ENCODE measurements at places on chromosomes 4 and X.

DNA sequence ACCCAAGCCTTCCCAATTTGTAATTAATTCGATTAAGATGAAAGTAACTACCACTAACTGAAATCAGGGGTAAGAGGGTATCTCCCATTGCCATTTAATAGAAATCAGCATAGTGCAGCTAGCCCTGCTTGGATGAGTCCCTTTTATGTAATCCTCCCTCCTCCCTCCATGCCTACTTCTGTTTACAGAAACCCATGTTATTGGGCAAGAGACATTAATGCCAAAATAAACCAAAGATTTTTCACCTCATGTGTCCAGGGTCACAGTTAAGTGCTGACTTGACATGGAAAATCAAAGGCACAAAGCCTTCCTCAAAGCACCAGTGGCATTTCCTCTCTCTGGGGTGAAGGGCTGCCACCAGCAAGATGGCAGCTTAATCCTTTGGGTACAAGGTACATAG, 50.8 kb downstream of the ZC4H2 start:
- no peak for DNase-seq

DNA sequence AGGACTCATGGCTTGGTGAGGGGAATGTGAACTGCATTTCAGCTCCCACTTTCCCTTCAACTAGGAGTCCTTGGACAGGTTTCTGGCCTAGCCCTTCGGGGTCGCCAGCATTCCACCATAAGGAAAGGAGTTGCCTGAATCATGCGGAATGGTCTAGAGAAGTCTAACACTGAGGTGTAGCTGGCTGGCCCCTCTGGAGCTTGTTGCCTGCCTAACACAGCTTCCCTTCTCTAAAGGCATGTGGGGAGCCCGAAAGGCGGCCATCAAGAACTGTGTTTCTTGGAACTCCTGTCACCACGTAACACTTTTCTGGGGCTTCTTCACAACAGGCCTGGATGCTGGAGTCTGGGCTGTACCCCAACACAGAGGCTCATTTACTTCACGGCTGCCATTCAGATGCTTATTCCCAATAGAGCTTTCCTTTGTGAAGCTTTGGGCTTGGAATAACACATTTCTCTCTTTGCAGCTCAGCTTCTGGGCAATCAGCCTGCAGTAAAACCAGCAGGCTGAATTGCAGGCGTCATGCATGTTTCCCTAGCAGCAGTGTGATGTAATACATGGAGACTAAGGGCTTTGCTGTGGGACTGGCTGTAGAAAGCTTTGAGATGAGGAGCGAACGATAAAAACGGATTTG, 5.4 kb downstream of the GABRQ start:
- DNase-seq = no peak

DNA sequence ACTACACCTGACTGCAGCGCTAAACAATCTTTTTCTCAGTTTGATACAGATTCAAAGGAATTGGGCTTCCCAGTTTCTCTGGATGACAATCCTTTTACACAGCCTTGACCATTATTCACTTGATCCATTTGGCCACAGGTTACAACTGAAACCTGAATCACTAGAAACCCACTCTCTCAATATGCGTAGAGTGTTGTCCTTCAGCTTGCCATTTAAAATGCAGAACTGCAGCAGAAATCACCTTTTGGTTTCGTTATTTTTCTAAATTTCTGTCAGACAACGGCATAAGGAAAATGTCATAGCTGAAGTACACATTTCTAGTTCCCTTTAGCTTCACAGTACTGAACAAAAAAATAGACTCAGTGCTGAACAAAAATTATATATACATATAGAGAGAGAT, 255.8 kb upstream of the TENM3 start:
- DNase-seq = no peak

- peak; percentile 15 for DNase-seq
Observed at GRCh38 chr4:110660755-110661154, 37.9 kb upstream of the PITX2 start.

DNA sequence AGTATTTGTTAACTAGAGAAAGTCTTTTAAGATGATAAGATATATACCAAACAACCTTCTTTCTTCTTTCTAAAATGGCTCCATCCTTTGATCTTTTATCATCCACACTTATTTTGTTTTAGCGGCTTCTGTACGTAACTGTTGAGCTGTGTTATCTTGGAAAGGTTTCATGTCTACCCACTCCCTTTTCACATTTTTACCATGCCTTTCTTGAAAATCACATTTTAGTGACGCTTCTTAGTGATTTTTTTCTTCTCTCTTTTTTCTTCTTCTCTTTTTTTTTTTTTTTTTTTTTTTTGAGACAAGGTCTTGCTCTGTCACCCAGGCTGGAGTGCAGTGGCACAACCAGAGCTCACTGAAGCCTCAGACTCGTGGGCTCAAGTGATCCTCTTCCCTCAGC, 135.1 kb downstream of the CHIC2 start:
- DNase-seq = peak; percentile 65

GRCh38 chrX:97238632-97239031, 354.9 kb downstream of the RPA4 start:
- peak; percentile 55 for DNase-seq

DNA sequence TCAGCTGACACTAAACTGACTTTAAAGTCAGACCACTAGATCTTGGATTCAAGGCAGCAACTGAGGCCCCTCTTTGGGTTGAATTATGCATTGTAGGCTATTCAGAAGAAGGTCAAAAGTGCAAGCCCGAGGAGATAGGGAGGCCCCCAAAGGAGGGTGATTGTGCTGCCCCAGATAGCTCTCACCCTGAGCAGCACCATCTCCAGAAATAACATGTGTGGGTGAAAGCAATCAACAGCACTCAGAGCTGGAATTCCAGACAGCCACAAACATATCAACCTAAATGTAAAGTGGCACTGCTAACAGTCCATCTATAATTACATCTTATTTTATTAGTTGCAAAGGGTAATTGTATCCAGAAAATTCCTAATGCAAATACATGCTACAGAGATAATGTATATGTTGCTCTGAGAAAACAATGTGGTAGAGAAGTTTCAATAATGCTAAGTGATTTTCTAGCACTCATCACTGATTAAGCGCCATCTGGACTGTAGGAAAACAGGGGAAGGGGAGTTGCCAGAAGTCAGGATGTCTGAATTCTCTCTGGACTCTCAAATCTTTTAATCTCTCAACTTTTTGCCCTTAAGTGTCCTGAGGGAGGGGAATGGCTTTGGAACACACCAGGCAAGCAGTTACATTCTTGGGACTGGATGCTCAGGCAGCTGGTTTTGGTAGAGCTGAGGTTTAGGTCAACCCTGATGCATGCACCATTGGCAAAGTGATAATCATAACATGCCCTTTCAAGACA, 61.8 kb upstream of the SFRP2 start:
- no peak for DNase-seq

- DNase-seq = no peak
Observed at GRCh38 chr4:76125816-76126215, 22.4 kb downstream of the NUP54 start.

- no peak for DNase-seq
Observed at GRCh38 chr4:18209448-18209847, 187.9 kb upstream of the LCORL start.

- DNase-seq = no peak
Observed at GRCh38 chr4:6134612-6135220, 65.6 kb downstream of the JAKMIP1 start.

DNA sequence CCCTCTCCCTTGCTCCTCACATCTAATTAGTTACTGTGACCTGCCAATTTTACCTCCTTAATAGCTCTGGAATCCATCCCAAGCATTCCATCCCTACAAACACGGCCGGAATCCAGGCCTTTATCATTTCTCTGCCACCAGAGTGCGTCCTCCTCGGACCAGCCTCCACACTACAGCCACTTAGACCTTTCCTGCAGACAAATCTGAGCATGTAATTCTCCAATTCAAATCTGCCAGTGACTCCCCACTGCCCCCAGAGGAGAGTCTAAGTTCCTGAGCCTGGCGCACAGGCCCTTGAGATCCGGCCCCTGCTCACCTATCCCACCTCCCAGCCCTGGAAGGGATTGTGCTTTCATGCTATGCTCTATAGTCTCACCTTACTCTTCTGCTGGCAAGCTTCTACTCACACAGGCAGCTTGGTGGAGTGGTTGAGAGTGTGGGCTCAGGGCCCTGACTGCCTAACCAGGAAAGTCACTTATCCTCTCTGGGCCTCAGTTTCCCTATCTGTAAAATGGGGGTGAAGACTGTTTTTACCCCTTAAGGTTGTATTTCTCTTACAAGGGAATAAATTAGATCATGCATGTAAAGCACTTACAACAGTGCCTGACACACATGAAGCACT, 31.2 kb downstream of the PJA1 start:
- DNase-seq = peak; percentile 69

DNA sequence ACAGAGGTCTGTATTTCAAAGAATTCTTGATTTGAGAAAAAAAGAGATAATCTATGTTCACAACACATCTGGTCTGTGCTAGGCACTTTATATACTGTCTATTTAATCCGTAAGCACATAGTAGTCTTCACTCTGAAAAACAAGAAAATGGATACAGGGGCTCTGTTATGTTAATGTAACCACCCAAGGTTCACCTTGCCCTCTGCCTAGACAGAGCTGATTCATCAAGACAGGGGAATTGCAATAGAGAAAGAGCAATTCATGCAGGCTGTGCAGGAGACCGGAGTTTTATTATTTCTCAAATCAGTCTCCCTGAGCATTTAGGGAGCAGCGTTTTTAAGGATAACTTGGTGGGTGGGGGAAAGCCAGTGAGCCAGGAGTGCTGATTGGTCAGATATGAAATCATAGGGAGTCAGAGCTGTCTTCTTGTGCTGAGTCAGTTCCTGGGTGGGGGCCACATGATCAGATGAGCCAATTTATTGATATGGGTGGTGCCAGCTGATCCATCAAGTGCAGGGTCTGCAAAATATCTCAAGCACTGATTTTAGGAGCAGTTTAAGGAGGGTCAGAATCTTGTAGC, 92.9 kb upstream of the TNIP3 start:
- no peak for DNase-seq

DNA sequence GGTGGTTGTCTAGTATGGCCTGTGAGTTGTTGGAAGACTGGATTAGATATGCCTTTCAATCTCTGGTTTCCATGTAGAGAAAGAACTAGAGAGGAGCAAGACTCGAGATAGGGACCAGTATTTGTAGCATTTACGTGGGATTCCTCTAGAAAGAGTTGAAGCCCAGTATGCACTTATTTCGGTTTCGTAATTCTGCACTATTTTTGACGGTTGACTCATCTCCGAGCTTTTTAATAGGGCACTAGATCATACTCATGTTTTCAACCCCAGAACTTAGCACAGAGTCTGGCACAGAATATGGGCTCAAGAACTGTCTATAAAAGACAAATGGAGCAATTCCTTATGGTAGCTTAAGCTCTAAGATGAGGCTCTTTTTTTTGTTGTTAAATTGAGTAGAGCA, 15.7 kb downstream of the HELT start:
- DNase-seq = no peak

DNA sequence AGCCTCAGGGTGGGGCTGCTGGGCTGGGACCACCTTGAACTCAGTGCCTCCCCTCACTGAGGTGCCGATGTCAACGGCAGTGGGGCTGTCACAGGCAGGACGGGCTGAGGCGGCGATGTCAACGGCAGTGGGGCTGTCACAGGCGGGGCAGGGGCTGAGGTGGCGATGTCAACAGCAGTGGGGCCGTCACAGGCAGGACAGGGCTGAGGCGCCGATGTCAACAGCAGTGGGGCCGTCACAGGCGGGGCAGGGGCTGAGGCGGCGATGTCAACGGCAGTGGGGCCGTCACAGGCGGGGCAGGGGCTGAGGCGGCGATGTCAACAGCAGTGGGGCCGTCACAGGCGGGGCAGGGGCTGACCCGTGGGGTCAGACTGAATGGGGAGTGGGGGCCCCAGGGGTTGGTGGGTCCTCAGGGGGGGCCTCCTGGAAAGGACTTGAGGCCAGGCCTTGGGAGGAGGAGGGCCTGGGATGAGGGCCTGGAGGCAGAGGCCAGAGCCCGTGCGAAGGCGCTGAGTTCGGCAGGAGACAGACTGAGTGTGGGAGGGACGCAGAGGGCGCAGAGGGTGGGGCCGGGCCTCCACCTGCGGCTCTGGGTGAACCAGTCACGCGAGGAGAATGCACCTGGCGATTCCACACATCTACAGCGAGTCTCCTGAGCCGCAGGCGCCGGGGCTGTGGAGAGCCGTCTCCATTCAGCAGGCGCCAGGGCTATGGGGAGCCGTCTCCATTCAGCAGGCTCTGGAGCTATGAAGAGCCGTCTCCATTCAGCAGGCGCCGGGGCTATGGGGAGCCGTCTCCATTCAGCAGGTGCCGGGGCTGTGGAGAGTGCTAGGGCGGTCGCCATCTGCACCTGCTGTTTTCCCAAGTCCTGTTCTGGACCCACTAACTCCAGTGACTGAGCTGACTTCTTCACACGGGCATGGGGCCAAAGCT, 22.9 kb downstream of the ATP5ME start:
- DNase-seq = no peak

DNA sequence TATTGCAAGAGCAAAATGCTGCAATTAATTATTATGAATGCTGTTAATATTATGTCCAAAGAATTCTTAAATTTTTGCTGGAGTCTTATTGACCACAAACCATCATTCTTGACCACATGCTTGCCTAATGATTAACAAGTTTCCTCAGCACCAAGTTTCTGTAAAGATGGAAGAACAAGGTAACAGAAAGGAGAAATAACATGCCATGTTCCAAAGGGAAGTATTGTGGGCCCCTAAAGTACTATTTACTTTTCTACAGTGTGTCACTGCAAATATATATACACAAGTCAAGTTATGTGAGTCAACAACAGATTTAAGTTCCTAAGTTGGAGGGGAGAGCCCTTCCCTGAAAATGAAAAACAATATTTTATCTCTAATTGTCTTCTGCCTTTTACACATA, 20.6 kb downstream of the FAM47E start:
- DNase-seq = no peak

GRCh38 chr4:30769093-30769492, 48.9 kb downstream of the PCDH7 start:
- no peak for DNase-seq

DNA sequence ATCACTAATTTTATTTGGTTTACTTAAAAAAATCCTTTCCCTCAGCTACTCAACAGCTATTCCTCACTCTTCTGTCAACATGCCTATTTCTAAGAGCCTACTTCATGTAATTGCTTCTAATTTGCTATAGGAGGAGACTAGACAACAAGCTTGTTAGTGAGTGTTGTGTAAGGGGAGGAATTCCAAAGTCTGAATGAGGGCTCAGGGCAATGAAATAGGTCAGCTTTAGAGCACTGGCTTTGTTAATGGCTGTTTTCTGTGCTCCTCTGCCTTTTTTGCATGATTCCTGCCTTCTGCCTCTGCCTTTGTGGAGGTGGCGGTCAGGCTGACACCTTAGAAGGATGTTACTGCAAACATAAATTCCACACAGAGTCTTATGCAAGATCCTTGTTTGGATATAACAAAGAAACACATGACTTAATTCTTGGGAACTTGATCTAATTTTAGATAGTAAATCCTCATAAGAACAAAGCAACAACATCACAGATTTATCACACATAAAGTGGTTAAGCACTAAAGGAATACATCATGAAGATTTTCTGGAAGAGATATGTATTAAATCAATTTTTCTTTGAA, 15.0 kb upstream of the PAGE1 start:
- no peak for DNase-seq

- DNase-seq = no peak
Observed at GRCh38 chr4:80216100-80216761, 18.9 kb downstream of the PRDM8 start.

Measured in IMR-90 (cell line).